ENCODE measurements at places on chromosomes 16 and 17. TPM values are rescaled to one million over a fixed set of nuclear protein-coding genes. Genes with fewer than 3 reads are reported as not detected.

DNA sequence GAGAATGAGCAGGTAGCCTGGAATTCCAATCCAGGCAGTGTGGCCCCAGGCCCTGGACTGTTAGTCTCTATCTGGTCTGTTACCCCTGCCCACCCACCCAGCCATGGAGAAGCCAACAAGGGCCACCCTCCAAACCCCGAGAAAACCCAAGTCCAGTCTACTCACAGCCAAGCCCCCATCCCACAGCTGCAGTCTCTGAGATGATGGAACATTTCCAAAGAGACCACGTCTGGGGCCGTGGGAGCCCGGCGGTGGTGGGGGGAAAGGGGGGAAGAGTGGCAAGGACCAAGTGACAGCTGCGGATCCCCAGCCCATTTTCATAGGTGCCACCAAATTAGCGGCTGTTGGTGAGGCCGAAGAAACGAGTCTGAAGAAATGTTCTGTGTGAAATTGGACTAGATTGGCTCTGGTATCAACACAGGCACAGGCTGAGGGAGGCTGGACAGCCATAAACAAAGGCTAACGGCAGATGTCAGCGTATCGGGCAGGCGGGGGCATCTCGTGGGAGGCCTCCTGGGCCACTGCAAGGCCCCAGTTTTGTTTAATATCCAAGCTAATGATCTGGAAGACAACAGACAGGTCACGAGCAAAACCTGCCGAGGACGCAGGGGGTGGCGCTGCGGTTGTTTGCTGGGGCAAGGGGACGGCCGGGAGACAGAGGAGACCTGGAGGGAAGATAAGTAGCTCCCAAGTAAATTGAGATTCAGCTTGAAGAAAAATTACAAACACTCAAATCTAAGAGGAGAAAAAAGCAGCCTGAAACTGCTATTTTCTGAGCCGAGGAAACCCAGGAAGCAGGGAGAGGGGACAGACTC lies 53.4 kb downstream of the RBFOX3 start:
- no peak overlapping the region for H3K27ac ChIP-seq
- H3K27me3 ChIP-seq: no peaks in the 10 kb centered on the region
- peaks cover 3% of the 10 kb centered on the region for H3K36me3 ChIP-seq

The CSNK2A2 gene
- 30.2 TPM for total RNA-seq

The PYY gene
- not detected for total RNA-seq

The MPO gene
- total RNA-seq: 71.2 TPM

The HS3ST3B1 gene
- 9.0 TPM for total RNA-seq

DNA sequence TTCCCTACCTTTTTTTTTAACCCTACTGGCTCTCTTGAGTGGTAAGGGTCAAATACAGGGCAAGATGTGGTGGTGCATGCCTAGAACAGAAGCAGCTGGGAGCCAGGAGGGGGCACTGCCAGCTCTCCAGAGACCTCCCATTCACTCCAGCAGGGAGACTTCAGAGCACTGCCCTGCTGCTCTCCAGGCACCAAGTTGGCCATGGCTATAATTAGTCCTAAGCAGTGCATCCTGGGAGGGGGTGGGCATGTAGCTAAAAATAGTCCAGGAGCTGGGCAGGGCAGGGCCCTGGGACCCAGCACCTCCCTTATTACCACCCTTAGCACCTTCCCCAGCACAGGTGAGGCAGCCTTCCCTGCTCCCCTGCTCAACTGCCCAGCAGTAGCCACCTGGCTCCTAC lies 3.5 kb downstream of the CORO6 start:
- H3K27ac ChIP-seq: no peak overlapping the region
- H3K4me3 ChIP-seq: no peak overlapping the region
- H3K27me3 ChIP-seq: peaks cover 59% of the 10 kb centered on the region
- H3K4me1 ChIP-seq: peaks cover 67% of the 10 kb centered on the region
- H3K36me3 ChIP-seq: peaks cover 7% of the 10 kb centered on the region

The FXR2 gene
- total RNA-seq: 59.3 TPM
